ENCODE measurements at places on chromosomes 1 and 21.

DNA sequence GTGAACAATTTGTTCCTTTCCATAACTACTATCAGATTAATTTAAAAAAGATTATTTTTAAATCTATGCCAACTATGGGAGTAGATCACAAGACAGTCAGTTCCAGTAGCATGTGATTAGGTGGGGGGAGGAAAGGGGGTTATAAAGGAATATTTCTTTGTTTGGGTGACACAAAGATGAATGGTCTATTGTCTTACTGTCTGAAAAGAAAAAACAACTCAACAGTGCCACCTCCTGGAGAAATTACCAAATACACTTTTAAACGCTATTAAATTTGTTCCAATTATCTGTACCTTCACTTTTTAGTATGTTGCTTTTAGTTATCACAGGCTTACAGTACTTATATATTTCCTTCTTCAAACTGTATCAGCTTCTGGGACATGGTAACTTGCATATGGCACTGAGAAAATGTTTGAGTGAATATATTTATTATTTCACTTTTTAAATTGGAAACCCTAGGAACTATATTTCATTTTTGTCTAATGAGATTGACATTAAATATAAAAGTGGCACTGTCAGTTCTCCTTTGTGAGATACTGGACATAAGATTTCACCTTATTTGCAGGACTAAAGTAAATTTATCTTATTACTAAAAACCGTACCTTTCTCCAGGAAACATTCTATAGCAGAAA, 1.7 kb upstream of the SORT1 start:
- DNase-seq, result peak; percentile 76

DNA sequence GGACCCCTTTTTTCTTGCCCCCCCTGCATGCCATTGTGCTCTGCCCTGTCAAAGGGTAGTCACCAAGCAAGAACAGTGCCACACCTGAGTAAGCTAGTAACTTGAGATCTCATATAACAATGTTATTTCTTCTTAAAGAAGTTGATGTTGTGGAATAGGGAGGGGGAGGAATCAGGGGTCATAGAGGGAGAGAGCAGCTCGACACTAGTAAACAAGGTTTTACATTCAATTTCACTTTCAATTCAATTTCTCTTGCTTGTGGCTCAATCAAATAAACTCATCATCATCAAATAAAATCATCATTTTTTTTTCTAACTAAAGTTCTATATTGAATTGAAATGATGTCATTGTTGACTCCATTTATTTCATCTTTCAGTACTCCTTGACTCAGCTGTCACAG, 106.4 kb downstream of the CRB1 start:
- no peak for DNase-seq

DNA sequence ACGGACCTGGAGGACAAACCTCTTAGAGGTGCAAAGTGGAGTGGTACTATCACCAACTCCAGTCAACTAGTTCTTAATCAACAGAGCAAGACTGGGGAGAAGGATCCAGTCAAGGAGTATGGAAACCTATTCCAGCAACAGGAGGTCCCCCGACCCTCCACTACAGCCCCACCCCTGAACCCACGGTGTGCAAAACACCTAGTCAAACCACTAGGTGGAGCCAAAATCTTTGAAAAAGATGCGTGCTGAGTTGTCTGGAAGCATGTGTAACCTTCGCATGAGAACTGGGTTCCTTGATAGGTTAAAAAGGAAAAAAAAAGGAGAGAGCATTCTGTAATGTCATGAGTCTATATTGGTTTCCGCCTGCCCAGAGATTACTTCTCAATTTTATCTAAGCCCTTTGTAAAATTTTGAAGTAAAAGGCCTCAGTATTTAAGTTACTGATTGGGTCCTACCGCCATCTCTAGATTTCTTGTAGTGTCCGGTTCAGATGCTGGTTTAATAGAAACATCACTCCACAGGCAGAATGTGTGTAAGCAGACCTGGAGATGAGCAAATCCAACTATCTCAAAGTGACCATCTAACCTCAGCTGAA, 81.9 kb upstream of the HAO2 start:
- peak; percentile 33 for DNase-seq

- DNase-seq, result peak; percentile 55
Measured at GRCh38 chr1:110053552-110054428, 16.7 kb downstream of the ALX3 start.

DNA sequence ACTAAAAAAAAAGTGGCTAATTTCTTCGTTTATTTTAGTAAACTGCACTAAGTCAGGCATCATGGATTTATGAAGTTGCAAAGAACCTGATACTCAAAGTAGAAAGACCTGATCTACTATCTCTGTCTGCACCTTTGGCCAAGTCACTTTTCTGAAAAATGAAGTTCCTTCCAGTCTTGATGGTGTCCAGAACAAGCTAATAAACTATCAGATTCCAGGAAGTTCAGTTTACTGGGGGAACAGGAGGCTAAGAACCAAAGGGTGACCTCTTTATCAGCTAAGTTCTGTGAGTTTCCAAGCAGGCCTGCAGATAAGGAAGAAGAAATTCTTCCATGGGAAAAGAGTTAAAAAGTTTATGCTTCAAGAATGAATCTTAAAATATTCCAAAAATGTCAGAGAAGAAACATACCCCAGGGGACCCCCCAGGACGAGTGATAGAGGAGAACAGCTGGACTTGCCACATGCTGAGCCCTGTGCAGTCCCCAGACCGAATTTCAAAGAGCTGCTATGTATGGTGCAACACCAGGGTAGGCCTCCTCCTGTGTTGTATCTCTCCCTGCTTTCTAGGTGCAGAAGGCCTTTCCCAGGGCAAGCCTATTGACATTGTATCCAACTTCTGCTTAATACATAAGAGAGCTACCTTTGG, 72.8 kb upstream of the FGGY start:
- no peak for DNase-seq

DNA sequence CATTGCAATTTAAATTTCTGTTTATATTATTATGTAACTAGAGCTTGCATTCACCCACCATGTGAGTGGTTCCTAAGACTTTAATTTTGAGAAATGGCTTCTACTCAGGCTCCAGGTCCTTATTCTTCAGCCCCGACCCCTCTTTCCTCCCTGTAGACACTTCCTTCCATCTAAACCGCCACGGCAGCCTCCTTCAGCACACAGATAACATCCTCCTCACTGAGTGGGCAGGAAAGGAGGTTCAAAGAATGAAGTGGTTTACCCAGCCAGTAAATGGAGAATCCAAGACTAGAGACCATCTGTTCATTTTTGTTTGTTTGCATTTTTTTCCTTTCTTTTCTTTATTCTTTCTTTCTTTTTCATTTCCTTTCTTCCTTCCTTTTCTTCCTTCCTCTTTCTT, 37.1 kb upstream of the SOD1 start:
- DNase-seq, result no peak

DNA sequence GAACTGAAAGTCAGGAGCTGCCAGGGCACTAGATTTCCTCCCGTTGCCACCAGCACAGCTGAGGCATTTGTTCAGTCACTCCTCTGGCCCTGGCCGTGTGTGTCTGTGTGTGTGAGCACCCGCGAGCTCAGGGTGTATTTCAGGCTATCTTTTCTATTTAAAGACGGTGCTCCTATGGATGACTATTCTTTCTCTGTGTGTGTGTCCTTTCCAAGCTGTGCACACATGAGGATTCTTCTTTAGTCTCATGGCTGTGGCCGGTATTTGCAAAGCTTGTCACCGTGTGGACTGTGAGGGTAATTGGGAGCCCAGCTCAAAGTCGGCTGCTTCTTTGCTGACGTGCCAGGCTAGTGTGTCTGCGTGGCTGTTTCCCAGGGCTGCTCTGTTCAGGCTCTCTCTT, 3.0 kb upstream of the KCND3 start:
- DNase-seq, result no peak

GRCh38 chr1:109894823-109895719, 15.6 kb upstream of the CSF1 start:
- no peak for DNase-seq

- DNase-seq, result no peak
Measured at GRCh38 chr1:53811414-53811851, 26.7 kb downstream of the NDC1 start.

DNA sequence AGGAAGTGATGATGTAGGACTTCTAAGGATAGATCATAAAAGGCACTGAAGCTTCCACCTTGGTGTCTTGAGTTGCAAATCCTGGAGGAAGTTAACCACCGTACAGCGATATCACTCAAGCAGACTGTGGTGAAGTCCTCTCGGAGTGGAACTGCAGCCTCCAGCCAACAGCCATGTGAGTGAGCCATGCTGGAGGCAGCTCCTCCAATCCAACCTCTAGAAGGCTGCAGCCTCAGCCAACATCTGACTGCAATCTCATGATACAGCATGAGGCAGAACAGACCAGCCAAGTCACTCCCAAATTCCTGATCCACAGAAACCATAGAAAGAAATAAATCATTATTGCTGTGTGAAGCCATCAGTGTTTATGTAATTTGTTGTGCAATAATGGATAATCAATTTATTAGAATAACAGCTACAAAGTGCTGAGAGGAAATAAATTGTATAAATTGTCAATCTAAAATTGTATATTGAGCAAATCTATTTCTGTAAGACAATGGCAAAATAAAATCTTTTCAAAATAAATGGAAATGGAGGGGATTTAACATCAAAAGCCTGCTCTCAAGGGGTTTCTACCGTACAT, 65.0 kb downstream of the PRSS38 start:
- no peak for DNase-seq

DNA sequence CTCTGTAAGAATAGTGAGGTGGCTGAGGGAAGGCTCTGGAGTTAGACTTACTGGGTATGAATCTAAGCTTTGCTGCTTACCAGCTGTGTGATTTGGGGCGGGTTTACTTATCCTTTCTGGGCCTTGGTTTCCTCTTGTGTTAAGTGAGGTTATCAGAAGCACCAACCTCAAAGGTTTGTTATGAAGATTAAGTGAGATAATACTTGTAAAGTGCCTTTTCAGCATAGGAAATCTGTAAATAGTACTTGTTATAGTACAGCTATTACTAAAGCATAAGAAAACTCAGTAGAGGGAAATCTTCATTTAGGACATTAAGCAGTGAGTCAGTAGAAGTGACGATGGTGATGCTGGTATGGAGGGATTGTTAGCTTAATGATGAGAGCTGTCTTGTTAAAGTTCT, 12.1 kb downstream of the HHAT start:
- DNase-seq, result no peak

GRCh38 chr1:200380589-200381021, 29.2 kb downstream of the ZNF281 start:
- no peak for DNase-seq

- DNase-seq, result no peak
Measured at GRCh38 chr1:65704318-65704717, 88.4 kb upstream of the PDE4B start.

GRCh38 chr1:32984455-32985171, 20.0 kb upstream of the RNF19B start:
- no peak for DNase-seq

- no peak for DNase-seq
Measured at GRCh38 chr1:169260478-169261151, 107.0 kb downstream of the NME7 start.

- DNase-seq, result no peak
Measured at GRCh38 chr1:159868766-159869165, 6.3 kb upstream of the VSIG8 start.

GRCh38 chr1:93846992-93847810, 31.8 kb downstream of the DNTTIP2 start:
- DNase-seq, result peak; percentile 98

DNA sequence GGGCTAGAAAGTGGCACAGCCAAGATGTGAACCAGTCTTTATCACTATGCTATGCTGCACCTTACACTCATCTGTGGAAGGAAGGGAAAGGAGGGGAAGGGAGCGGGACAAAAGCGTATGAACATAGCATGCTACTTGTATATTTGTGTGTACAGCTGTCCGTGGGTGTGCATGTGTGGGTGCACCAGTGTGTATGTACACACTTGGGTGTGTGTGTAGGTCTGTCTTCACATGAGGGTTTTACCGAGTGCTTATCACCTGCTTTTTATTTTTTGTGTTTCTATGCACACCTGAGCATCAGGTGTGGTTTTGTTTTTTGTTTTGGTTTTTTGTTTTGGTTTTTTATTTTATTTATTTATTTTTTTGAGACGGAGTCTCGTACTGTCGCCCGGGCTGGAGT, 255.7 kb downstream of the RRAGC start:
- DNase-seq, result no peak
